ENCODE measurements at places on chromosomes 16 and 17.

DNA sequence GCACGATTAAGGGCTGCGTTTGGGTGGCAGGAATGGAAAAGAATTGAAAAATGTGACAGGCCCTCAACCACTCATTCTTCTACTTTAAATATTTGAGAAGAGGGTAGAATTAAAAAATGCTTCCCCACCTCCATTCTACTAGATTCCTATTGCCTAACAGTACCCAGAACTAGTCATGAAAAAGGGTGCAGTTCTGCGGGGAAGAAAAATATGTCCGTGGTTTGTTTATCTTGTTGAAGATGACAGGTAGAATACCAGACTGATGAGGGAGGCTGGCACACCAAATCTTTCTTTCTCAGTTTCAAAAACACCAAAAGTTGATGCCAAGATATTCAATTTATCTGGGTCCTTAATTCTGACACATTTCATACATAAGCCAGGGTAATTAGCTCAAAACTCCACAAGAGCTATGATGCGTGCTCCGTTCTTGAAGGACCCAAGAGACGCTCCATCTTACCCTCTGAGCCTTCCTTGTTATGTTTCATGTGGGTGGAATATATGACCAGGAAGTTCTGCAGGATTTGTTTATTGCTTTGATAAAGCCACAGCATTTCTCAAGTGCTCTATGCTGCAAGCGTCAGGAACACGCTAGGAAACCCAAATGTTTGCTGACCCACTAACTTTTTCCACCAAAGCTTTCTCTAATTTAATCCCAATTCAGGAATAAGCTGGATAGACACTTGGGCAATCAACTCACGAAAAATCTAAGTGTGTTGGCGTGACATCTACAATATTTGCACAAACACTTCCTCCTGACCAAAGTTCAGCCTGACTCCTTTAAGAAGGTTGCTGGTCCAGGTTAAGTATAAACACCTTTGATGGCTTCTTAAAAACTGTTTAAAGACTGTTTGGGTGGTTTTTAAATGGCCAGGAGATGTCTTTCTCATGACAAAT is 20.6 kb upstream of the GAN start:
- DNase-seq: no peak

DNA sequence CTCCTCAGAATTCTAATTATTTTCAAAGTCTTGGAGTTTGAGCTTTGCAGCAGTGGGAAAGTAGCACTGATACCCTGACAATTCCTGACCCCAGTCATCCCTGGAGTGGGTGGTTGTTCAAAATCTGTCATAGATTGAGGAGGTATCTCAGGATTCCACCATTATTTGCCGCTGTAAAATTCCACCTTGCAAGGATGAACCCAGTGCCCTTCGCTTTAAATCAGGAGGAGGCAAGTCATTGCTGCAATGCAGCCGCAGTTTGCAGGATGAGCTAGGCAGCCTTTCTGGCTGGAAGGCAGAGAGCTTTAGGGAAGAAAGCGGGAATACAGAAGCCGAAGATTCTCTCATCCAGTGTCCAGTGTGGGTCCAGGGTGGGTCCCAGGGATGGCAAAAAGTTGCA is 296.9 kb downstream of the RBFOX1 start:
- DNase-seq: no peak

DNA sequence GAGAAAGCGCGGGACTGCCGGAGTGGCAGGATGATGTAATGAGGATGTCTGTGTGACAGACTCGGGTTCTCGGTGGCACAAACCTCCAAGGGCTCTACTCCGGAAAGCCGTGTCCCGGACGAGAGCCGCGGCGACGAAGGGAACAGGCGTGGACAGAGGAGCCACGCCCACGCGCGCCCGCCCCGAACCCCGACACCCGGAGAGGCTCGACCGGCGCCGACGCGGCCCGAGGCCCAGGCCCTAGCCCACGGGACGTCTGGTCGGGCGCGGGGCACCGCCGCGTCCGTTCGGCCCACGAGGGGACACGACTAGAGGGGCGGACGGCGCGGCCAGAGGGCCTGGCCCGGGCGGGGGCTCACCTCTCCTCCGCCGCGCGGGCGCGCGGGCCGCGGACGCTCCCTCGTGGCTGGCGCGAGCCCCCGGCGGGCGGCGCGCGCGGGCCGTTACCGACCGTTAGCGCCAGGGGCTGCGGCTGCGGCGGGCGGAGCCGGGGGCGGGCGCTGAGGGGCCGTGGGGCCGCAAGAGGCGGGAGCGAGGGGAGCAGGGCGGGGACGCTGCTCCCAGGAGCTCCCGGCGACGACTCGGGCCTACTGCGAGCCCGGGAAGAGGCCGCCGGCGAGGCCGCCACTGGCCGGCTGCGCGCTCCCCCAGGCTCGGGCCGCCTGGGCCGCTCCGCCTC is 2.1 kb upstream of the IRX5 start:
- DNase-seq: peak; percentile 34

GRCh38 chr16:89093602-89094251 is at the start of gene ACSF3:
TSS of gene ACSF3 (plus strand) at chr16:89093852. CDS start at chr16:89100682, 6,830 bp downstream.
- DNase-seq: no peak

DNA sequence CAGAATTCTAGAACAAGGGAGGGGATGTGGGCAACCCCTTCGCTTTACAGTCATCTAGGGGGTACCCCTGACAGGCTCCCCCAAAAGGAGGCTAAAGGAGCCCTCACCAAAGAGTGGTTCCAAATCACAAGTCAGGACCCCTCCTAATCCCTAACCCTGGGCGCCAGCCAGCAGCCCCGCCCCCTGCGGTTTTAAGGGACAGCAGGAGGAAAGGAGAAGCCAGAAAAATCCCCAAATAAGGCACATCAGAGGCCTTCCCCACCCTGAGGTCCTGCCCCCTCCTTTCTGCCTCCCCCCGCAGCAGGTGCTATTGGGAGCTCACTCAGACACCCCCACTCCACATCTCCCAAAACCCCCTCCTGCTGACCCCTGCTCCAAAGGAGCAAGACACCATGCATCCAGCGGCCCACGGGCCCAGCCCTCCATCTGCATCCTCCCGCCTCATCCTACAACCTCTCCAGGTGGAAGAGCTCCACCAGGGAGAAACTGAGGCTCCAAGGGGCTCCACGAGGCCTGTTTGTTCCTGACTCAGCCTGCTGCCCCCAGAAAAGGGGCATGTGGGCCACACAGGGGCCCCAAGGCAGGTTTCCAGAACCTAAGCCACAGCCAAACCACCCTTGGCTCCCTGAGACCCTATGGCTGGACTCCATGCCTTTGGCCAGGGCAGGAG is 93.5 kb downstream of the GOSR1 start:
- no peak for DNase-seq

DNA sequence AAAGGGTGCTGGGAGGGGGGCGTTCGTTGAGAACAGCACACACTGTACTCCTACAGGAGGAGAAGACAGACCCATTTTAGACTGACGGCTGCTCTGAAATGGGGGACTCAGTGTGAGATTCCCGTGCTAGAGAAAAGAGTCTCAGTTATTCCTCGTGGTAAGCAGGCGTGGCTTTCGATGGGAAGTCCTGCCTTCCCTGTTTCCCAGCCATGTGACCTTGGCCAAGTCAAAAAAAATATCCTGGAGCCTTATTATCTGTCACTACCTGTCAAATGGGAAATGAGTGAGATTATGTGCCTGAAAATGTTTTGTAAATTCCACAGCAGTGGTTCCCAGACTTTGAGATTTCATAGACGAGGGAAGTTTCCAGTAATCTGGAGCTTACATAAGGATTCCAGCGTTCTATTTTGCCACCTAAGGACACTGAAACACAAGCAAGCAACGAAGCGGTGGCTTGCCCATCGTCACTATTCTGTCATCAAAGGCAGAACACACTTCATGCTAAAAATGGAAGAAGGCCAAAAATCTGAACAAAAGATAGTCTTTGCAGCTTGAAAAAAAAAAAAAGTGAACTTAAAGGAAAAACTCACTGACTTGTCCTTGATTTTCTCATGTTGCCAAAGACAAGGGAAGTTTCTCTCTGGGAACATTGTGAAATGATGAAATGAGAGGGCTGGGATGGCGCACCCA is 253.4 kb upstream of the RPL38 start:
- DNase-seq: no peak

DNA sequence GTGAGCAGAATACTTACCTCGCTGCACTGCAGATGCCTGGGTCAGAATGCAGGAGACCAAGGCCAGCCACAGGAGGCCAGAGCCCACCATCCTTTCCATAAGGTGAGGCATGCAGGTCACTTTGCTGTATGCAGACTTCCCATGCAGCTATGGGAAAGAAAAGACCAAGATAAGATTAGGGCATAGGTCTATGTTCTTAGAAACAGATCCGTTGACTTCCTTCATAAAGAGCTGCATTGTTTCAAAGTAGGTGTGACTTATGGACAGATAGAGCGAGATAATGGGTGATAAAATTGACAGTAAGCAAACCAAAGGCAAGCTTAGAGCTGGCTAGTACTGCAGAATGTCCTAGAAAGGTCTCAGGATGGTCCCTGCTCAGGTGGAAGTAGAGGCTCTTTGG is 992 bp downstream of the GP2 start:
- no peak for DNase-seq

GRCh38 chr16:622920-623280 is 7.9 kb upstream of the WFIKKN1 start:
- DNase-seq: no peak

DNA sequence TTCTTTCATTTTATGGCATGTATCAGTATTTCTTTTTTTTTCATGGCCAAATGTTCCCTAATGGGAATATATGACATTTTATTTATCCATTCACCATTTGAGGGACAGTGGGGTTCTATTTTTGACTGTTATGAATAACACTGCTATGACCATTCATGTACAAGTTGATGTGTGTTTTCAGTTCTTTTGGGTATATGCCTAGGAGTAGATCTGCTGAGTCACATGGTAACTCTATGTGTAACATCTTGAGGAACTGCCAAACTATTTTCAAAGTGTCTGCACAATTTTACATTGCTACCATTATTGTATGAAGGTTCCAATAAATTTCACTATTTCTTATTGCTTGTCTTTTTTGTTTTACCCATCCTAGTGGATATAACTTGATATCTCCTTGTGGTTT is 223.0 kb downstream of the TANC2 start:
- DNase-seq: no peak

DNA sequence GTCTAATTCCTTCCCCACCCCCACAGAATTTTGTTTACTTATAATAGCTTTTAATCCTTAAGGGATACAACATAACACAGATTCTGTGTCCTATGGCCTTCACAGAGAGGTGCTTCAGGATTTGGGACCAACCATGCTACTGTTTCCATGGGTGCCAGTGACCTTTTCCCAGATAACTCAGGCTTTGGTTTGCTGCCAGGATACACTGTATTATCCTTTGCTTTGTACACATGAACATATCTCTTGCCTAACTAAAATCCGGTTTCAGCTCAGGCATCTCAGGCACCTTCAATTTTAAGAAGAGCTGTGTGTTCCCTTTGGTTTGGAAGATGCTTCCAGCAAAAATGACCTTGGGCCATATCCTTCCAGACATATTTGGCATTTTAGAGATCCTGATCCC is 428.4 kb upstream of the CDH5 start:
- no peak for DNase-seq

DNA sequence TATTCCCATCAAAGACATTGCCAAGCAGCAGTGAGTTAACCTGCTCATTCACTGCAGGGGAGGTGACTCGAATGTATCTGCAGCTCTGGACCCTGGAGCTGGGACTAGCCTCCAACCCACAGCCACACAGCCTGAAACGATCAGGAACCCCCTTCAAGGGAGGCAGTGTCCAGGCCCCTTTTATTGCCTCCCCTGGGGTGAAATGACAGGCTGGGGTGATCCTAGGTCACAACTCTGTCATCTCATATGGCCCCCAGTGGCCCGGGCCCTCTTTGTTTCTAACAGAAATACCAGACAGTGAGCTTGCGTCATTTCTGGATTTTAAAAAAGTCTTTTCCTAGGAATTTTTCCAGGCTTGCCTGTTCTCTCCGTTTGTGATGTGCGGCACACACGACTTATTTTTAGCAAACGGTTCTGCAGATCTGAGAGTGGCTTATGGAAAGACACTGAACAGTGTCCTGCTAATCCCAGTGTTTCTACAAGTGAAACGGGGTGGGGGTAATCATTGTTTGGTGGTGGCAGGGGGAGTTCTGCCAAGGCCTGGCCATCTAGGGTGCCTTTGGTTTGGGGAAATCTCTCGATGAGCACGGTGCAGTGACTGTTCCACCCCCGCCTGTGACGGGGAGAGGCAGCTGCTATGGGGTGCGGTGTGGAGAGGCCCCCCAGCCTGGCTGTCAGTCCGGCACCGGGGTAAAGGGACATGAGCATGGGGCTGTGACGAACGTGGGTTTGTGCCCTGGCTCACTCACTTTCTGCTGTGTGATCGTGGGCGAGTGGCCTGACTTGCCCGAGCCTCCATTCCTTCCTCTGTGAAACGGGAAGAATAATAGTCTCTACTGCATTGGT is 27.2 kb downstream of the NAGPA start:
- peak; percentile 60 for DNase-seq

DNA sequence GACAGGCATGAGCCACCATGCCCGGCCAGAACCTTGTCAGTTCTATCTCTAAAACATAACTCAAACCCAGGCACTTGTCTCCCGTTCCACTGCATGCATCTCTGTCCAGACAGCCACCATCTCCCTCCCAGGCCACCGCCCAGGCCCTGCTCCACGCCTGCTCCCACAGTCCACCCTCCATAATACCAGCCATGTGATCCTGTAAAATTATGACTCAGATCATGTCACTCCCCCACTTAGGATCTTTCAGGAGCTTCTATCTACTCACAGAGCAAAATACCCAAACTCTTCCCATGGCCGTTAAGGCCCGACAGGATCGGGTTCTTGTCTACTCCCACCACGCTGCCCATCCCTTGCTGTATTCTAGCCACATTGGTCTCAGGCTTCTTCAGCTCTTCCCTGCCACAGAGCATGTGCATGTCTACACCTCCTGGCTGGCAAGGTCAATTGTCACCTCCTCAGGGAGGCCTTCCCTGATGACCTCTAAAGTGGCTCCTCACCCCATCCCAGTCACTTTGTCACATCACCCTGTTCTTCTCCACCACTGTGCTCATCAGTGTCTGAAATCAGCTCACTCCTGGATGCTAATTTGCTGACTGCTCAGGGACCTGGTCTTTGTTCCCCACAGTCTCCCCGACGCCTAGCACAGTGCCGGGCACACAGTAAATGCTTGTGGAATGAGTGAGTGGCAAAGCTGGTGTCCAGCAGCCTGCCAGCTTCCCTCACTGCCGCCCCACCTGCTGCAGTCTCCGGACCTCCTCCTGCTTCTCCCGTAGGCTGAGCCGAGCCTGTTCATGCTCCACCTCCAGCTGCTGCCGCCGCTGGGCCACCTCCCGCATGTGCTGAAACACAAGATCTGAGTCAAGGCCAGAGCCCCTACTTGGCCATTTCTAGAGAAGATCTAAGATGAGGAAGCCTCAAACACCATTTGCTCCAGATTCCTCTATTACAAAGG is 6.7 kb downstream of the TSPOAP1 start:
- no peak for DNase-seq
